ENCODE measurements at places on chromosomes 1 and 21.

- no peak for DNase-seq
These were observed 208.5 kb upstream of the ADGRL2 start for GRCh38 chr1:81592233-81592632.

DNA sequence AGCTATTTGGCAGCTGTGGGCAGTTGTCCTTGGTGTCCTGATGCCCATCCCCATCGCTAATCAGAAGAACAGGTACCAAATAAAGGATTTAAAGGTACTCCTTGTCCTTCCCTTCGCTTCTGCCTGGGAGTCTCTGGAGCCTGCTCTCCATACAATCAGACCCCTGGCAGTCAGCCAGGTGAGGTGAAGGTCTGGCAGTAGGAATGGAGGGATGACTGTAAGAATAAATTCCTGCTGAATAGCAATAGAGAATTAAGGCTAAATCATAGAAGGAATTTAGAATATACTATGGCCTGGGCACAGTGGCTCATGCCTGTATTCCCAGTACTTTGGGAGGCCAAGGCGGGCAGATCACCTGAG is 9.2 kb downstream of the THBS3 start:
- no peak for DNase-seq

DNA sequence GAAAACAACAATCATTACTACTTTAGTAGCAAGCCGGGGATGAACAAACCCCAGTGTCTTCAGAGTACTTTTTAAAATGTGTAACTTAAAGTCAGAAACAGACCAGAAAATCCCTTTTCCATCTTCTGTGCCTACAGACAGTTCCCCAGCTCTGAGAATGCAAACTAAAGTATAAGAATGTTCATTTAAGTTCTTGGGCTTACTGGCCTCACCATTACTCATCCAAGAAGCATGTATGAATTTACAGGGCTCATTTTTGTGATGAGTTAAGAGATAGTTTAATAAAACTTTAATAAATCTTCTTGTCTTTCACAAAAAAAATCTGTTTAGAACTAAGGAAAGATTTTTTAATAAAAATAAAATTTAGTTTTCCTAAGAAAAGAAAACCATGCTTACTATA is 4.6 kb downstream of the LPGAT1 start:
- DNase-seq = no peak

DNA sequence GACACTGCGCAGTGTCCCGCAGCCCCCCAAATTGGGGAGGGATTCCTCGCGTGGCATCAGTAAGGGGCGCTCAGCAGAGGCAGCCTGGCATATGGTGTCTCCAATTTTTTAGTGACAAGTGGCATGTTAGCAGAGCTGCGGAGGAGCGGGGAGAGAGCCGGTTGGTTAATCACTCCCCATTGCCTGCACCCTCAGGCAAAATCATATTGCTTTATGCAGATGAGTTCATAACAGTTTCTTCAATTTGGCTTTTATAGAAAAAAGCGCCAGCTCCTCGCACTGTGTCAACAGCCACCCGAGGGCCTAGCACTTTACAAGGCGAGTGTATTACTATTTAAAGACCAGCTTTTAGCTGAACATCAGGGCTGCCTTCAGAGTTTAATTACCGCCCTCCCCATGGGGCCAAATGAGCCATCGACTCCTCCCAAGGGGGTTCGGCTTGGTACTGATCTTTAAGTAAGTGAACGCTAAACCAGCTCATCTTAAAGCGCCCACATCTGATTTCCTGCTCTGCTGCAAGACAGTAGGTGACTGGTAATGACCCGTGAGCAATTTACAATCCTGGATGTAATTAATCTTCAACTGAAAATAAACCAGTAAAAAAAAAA is 298.9 kb downstream of the DSCAM start:
- no peak for DNase-seq

GRCh38 chr21:42572906-42573495 is 59.3 kb downstream of the SLC37A1 start:
- DNase-seq = no peak

GRCh38 chr1:203213126-203213525 is 16.3 kb downstream of the CHIT1 start:
- DNase-seq = no peak

- no peak for DNase-seq
These were observed 42.2 kb upstream of the WNT4 start for GRCh38 chr1:22184892-22185612.

DNA sequence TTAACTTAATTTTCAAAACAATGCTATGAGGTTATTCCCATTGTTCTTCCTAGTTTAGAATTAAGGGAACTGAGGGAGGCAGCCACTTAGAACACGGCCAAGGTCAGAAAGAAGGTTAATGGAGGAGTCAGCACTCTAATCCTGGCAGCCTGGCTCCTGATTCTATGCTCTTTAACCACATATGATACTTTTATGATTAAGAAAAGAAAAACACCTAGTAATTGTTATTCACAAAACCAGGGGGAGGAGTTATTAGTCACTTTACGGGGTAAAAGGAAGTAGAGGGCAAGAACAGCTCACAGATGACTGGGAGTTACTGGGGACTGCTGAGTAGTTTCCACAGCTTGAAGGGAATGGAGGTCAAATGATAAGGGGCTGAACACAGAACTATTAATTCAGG is 38.6 kb downstream of the GADD45A start:
- DNase-seq = no peak

GRCh38 chr1:60670302-60670701 is 412.1 kb upstream of the NFIA start:
- no peak for DNase-seq

- no peak for DNase-seq
These were observed 17.0 kb downstream of the LPGAT1 start for GRCh38 chr1:211813590-211813989.

DNA sequence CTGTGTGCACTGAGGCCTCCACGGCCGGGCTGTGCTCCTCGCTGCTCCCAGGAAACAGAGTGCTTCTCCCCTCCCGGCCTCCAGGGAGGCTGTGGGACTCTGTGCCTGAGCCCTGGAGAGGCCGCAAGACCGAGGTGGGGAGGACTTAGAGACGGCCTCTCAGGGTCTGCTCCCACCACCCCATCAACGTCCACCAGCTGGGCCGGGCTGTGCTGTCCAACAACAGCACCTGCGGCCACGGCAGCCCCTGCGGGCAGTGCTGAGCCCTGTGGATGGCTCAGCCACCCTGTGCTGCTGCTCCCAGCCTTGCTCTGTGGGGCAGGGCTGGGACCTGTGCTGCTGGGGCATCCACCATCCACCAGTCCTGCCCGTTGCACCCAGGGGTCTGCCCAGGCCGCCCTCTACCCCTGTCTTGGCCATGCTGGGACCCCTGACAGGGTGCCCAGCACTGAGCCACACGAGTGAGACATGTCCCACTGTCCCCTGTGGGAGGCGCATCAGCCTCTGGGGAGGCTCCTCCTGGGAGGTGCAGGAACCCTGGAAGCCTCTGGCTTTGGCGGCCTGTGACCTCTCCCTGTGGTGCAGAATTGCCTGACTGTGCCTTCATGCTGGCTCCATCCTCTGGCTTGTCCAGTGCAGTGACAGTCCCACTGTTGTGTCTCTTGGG is 31.2 kb upstream of the LRRC3 start:
- DNase-seq = no peak

- no peak for DNase-seq
These were observed 394.0 kb upstream of the CXADR start for GRCh38 chr21:17118638-17119384.

GRCh38 chr21:33203371-33203724 is 26.4 kb upstream of the IFNAR2 start:
- no peak for DNase-seq

GRCh38 chr1:169586067-169586394 is 250 bp downstream of the F5 start:
- DNase-seq = no peak

- DNase-seq = no peak
These were observed 29.9 kb upstream of the HJV start for GRCh38 chr1:146051452-146051851.

DNA sequence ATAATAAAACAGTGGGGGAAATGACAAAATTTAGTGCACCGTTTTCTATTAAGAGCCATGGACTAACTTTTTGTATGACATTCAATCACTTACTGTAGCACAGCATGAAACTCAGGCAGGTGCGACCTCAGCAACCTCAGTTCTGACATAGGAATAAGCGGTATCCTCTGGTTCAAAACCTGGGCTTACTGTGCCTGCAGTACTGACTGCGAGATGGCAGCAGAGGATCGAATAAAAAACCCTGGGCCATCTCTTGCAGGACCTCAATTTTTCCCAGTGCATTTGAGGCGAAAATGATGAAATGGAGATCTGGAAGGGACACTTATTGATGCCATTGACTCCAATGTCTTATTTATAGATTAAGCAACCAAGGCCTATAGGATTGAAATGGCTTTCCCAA is 214.7 kb downstream of the ADGRL2 start:
- no peak for DNase-seq

- DNase-seq = no peak
These were observed 25.7 kb upstream of the PEX10 start for GRCh38 chr1:2438038-2438437.

GRCh38 chr1:194045416-194045815 is 859.0 kb upstream of the B3GALT2 start:
- DNase-seq = no peak

GRCh38 chr1:71645015-71645414 is 564.2 kb upstream of the ZRANB2 start:
- no peak for DNase-seq

GRCh38 chr1:118563981-118564951 is 379.2 kb upstream of the SPAG17 start:
- no peak for DNase-seq

GRCh38 chr1:48640836-48641492 is 135.7 kb downstream of the BEND5 start:
- DNase-seq = no peak

DNA sequence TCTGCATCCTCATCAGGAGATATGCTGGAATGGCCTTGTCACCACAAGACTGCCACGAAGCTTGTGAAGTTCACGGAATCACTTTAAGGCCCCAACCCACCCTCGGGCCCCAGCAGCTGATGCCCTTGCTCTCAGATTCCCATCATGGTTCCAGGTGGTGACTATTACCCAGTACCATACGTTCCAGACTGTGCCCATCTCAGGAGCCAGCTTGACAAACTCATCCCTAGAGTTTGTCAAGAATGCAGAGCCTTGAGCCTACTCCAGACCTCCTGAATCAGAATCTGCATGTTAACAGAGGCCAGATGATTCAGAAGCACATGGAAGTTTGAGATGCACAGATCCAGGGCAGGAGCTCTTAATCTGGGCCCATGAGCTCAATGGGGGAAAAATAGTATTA is 53.9 kb upstream of the RBM15 start:
- DNase-seq = no peak

- DNase-seq = no peak
These were observed 24.0 kb downstream of the MTOR start for GRCh38 chr1:11238311-11238710.

DNA sequence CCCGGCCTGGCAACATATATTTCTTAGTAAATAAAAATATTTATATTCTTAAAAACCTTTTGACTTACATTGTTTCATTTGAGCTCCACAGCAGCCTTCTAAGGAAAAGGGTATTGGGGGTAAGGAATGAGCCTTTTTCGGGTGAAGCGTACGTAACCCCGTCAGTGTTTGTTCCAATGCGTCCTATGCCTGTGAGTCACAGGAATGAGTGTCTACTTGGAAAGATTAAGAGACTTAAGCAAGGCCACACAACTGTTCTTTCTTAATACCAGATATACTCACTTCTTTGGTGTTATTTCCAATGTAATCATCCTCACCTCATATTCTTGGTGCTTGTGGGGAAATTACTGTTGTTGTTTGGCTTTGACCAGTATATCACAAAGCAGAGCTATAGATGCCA is 22.7 kb downstream of the WDTC1 start:
- DNase-seq = no peak

- DNase-seq = no peak
These were observed 131.1 kb downstream of the EVI5 start for GRCh38 chr1:92653605-92654381.

GRCh38 chr1:214386747-214387146 is 105.8 kb downstream of the SMYD2 start:
- no peak for DNase-seq

- DNase-seq = no peak
These were observed 97.5 kb downstream of the CLEC20A start for GRCh38 chr1:178399177-178399728.

- DNase-seq = no peak
These were observed 6.1 kb downstream of the ABCG1 start for GRCh38 chr21:42225042-42225441.

GRCh38 chr1:171718216-171718615 is 23.6 kb downstream of the VAMP4 start:
- DNase-seq = no peak

- no peak for DNase-seq
These were observed 41.7 kb downstream of the TMEM53 start for GRCh38 chr1:44632598-44632997.

- no peak for DNase-seq
These were observed 24.2 kb downstream of the ZZZ3 start for GRCh38 chr1:77658271-77658670.

DNA sequence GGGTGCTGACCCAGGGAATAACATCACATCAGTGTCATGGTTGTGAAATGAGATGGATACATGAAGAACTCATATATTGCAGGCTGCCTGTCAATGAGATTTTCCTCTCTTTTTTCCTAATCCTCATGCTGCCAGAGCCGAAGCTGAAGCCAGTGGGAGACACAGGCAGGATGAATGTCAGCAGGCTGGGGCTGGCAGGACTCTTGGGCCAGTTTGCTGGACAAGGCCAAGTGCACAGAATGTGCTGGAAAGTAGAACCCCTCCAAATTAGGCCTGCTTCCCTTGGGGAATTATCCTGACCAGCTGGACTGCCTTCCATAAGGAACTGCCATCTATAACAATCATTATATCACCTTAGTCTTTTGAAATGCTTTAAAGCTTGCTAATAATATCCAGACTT is 31.4 kb downstream of the SLC44A3 start:
- no peak for DNase-seq

DNA sequence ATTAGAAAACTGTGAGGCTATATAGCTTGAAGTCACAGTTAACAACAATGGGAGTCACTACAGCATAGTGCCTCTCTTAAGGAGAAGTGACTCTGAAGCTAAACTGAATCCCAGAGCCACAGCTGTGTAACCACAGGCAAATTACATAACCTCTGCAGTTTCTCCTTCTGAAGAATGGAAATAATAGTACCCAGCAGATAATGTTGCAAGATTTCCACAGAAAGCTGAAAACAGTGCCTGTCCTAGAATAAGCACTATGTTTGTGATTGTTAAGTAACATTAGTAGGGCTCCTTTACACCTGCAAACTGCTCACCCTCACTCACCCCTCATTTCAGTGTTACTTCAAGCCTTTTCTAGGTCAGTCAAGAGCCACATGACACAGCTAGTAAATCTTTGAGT is 886.7 kb downstream of the PLA2G4A start:
- DNase-seq = no peak

- no peak for DNase-seq
These were observed 7.5 kb upstream of the FMO3 start for GRCh38 chr1:171083222-171083621.

- DNase-seq = no peak
These were observed 63.3 kb downstream of the FYB2 start for GRCh38 chr1:56755911-56756310.
